ENCODE measurements at places on chromosomes 2 and 18. TPM values are rescaled to one million over a fixed set of nuclear protein-coding genes. Genes with fewer than 3 reads are reported as not detected.
A peak's percentile ranks its signal among the peaks of the same experiment; 100 is the strongest.

- H3K36me3 ChIP-seq = peaks cover 23% of the 10 kb centered on the region
- H3K4me3 ChIP-seq = no peak overlapping the region
- no peak for DNase-seq
- H3K27ac ChIP-seq = no peak overlapping the region
- H3K4me1 ChIP-seq = no peaks in the 10 kb centered on the region
Observed at GRCh38 chr2:15421753-15422152, 139.4 kb downstream of the NBAS start.

- no peak for DNase-seq
- H3K4me1 ChIP-seq = no peaks in the 10 kb centered on the region
- no peaks in the 10 kb centered on the region for H3K27me3 ChIP-seq
- no peak overlapping the region for H3K4me3 ChIP-seq
- no peak overlapping the region for H3K27ac ChIP-seq
Observed at GRCh38 chr18:52288403-52289004, 51.5 kb upstream of the DCC start.

- H3K4me3 ChIP-seq = no peak overlapping the region
- H3K4me1 ChIP-seq = peaks cover 14% of the 10 kb centered on the region
- H3K36me3 ChIP-seq = no peaks in the 10 kb centered on the region
- H3K27ac ChIP-seq = peak overlapping the region; percentile 11
Observed at GRCh38 chr2:85215448-85216401, 82.5 kb downstream of the TCF7L1 start.

GRCh38 chr18:34604591-34604990 lies 105.5 kb upstream of the DTNA start:
- no peak overlapping the region for H3K27ac ChIP-seq
- no peak for DNase-seq
- no peaks in the 10 kb centered on the region for H3K36me3 ChIP-seq
- no peak overlapping the region for H3K4me3 ChIP-seq
- no peaks in the 10 kb centered on the region for H3K4me1 ChIP-seq

- H3K27me3 ChIP-seq = no peaks in the 10 kb centered on the region
- no peaks in the 10 kb centered on the region for H3K4me1 ChIP-seq
- DNase-seq = no peak
- H3K36me3 ChIP-seq = no peaks in the 10 kb centered on the region
- H3K27ac ChIP-seq = no peak overlapping the region
Observed at GRCh38 chr2:143160732-143161707, 31.8 kb downstream of the ARHGAP15 start.

KCNIP3 gene
- 2.7 TPM for total RNA-seq

DNA sequence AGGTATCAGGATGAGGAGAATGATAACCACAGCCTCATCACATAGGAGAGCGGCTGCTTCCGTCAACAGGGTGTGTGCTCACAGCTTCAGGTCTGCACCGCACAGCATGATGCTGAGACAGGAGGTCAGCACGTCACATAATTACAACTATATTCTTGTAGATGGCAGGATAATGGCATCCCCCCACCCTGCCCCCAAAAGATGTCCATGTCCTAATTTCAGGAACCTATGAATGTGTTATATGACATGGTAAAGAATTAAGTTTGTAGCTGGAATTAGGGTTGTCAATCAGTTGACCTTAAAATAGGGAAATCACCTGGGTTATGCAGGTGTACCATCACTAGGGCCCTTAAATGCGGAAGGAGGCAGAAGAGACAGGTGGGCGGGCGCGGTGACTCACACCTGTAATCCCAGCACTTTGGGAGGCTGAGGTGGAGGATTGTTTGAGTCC lies 73.9 kb downstream of the ARL4C start:
- H3K27ac ChIP-seq = no peak overlapping the region
- no peak for DNase-seq

- no peak for DNase-seq
- no peaks in the 10 kb centered on the region for H3K4me1 ChIP-seq
- no peak overlapping the region for H3K4me3 ChIP-seq
- H3K27ac ChIP-seq = no peak overlapping the region
Observed at GRCh38 chr2:237191714-237192081, 106.0 kb downstream of the COPS8 start.

DNA sequence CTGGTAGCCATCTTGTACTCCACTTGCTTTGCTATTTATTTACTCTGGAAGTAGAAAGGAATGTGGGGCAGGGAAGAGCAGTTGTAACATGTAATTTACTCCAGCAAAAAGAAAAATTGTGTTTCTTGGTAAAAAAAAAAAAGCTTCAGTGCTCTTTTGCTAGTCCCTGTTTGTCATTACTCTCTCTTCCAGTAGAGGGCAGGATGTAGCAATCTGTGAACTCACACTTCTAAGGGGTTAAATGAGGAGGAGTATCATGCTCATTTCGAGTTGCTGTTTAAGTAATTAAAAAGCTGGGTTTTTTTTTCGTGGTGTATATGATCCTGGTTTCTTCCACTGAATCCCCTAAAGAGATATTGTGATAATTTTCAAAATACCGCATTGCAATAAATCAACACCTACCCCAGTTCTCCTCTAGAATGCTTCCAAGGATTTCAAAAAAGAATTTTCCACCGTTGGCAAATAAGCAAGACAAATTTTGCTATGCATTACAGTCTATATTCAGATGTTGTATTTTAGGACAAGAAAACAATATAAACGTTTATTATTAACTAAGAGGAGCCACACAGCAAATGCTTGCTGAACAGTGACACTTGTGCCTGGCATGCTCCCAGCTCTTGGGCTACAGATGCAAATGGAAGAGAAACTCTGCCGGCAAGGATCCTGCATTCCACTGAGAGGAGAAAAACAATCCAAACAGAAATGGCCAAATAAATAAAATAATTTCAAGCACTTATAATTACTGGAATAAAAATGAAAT lies 261.6 kb downstream of the ASXL3 start:
- H3K4me3 ChIP-seq = no peak overlapping the region
- no peak overlapping the region for H3K27ac ChIP-seq
- no peaks in the 10 kb centered on the region for H3K27me3 ChIP-seq
- H3K36me3 ChIP-seq = no peaks in the 10 kb centered on the region
- H3K4me1 ChIP-seq = no peaks in the 10 kb centered on the region

PROM2 gene
- 3.5 TPM for total RNA-seq

- H3K27me3 ChIP-seq = no peaks in the 10 kb centered on the region
Observed at GRCh38 chr2:7915302-7916091, 766.4 kb upstream of the ID2 start.

- DNase-seq = no peak
- H3K27ac ChIP-seq = no peak overlapping the region
- no peak overlapping the region for H3K4me3 ChIP-seq
- H3K36me3 ChIP-seq = no peaks in the 10 kb centered on the region
- H3K4me1 ChIP-seq = no peaks in the 10 kb centered on the region
- H3K27me3 ChIP-seq = no peaks in the 10 kb centered on the region
Observed at GRCh38 chr18:33277431-33277830, 163.1 kb downstream of the CCDC178 start.

DNA sequence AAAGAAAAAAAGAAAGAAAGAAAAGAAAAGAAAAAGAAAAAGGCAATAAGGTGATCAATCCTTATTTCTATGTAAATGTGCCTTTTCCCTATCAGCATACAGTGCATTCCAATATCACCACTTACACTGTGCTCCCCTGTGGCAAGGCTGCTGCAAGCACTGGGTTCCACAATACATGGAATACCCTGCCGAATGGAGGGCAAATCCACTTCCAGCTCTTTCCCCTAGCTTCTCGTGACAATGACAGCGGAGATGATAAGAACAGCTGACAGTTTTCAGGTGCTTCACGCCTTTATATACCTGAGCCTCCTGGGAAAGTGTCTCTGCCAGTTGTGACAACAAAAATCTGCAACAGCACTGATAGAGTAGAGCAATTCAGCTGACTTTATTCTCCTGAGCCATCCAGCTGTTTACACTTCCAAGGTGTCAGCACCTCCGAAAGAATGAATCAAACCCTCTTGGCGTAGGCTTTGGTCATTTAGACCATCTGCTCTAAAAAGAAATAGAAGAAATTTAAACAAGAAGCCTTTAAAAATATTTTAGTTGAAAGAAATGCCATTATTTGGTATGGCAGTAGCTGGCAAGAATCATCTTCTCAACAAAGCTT lies 135.2 kb upstream of the RNF152 start:
- H3K36me3 ChIP-seq = no peaks in the 10 kb centered on the region
- DNase-seq = no peak
- H3K4me3 ChIP-seq = no peak overlapping the region
- no peaks in the 10 kb centered on the region for H3K27me3 ChIP-seq
- H3K27ac ChIP-seq = no peak overlapping the region

GRCh38 chr2:36348721-36349120 lies 6.9 kb upstream of the CRIM1 start:
- no peak overlapping the region for H3K27ac ChIP-seq
- no peaks in the 10 kb centered on the region for H3K4me1 ChIP-seq
- H3K36me3 ChIP-seq = no peaks in the 10 kb centered on the region
- H3K4me3 ChIP-seq = no peak overlapping the region
- DNase-seq = no peak

DNA sequence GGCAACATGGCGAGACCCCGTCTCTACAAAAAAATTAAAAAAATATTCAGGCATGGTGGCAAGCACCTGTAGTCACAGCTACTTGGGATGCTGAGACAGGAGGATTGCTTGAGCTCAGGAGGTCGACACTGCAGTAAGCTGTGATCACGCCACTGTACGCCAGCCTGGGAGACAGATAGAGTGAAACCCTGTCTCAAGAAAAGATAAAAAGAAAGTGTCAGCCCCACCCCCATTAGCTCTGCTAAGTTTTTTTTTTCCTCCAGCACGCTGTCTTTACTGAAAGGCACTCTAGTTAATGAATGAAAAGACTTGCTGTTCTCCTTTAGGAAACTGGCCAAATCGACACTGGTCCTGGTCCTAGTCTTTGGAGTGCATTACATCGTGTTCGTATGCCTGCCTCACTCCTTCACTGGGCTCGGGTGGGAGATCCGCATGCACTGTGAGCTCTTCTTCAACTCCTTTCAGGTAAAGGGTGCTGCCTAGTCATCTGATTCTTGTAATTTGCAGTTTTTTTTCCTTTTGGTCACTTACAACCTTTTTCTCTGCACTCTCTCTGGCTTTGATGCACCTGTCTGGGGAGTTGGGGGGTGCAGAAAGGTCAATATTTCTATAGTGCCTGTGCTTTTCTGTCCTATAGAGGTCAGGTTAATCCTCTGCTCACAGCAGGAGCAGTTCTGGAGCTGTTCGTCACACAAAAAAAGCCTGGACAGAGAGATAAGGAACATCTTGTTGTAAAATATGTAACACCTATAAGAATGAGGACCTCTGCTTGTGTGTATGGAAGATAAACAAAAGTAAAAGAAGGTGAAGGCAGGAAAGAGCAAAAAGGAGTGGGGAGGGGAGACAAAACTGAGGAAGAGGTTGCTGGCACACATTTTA lies 82.3 kb downstream of the PTH2R start:
- DNase-seq = no peak
- H3K4me1 ChIP-seq = no peaks in the 10 kb centered on the region
- H3K36me3 ChIP-seq = no peaks in the 10 kb centered on the region
- H3K27me3 ChIP-seq = no peaks in the 10 kb centered on the region

PLCL1 gene
- total RNA-seq = 11.2 TPM

GPC1 gene
- 45.5 TPM for total RNA-seq
